ENCODE measurements at places on chromosomes 16 and 17.

- no peak for DNase-seq
Observed at GRCh38 chr17:67578142-67578457, 139.6 kb upstream of the NOL11 start.

- DNase-seq: peak; percentile 46
Observed at GRCh38 chr17:73770115-73770848, 126.0 kb upstream of the SDK2 start.

GRCh38 chr16:4386451-4386805 is 14.8 kb downstream of the VASN start:
- DNase-seq: no peak

GRCh38 chr16:73032541-73033270 is 15.2 kb downstream of the ZFHX3 start:
- DNase-seq: no peak

DNA sequence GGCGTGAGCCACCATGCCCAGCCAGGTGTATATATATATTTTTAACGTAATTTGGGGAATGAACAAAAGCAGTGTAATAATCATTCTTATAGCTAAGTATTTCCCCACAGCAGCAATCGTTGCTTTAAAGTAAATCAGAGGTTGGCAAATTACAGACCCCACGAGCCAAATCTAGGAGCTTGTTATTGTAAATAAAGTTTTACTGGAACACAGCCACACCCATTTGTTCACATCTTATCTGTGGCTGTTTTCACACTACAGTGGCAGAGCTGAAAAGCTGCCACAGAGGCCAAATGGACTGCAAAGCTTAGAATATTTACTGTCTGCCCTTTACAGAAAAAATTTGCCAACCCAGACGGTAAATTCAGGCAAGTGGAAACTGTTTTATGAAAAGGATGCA is 50.8 kb downstream of the RAB11FIP4 start:
- DNase-seq: no peak

GRCh38 chr16:19137201-19138128 is 23.7 kb downstream of the ITPRIPL2 start:
- DNase-seq: no peak

GRCh38 chr16:67000384-67001351 is 12.3 kb downstream of the CES4A start:
- no peak for DNase-seq

DNA sequence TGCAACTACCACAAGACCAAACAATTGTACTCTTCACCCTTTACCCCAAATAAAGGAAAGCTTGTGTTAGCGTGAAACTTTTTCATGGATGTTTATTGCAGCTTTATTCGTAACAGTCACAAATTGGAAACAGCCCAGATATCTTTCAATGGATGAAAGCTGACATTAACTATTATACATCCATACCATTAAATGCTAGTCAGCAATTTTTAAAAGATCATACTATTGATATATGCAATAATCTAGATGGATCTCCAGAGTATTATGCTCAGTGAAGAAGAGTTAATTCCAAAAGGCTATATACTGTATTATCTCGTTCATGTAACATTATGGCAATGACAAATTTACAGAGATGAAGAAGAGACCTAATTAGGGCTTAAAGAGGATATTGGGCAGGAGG is 1491.2 kb upstream of the CDH8 start:
- DNase-seq: no peak

GRCh38 chr16:11621920-11622651 is 35.4 kb upstream of the LITAF start:
- DNase-seq: no peak

DNA sequence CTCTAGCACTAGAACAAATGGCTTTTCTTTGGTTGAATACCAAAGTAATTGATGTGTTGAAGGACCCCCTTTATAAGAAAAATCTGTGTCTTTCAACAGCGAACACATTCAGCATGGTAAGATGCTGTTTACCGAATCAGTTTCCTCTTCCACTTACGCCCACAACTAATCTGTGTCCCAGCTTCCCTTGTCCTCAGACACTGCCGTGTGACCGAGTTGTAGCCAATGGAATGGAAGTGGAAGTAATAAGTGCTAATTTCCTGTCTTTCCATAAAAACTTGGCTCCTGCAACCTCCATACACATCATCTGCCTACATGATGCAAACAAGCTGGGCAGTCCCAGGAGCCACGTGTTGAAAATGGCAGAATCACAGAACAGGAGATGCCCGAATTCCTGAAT is 10.4 kb downstream of the CDIPT start:
- DNase-seq: peak; percentile 44

DNA sequence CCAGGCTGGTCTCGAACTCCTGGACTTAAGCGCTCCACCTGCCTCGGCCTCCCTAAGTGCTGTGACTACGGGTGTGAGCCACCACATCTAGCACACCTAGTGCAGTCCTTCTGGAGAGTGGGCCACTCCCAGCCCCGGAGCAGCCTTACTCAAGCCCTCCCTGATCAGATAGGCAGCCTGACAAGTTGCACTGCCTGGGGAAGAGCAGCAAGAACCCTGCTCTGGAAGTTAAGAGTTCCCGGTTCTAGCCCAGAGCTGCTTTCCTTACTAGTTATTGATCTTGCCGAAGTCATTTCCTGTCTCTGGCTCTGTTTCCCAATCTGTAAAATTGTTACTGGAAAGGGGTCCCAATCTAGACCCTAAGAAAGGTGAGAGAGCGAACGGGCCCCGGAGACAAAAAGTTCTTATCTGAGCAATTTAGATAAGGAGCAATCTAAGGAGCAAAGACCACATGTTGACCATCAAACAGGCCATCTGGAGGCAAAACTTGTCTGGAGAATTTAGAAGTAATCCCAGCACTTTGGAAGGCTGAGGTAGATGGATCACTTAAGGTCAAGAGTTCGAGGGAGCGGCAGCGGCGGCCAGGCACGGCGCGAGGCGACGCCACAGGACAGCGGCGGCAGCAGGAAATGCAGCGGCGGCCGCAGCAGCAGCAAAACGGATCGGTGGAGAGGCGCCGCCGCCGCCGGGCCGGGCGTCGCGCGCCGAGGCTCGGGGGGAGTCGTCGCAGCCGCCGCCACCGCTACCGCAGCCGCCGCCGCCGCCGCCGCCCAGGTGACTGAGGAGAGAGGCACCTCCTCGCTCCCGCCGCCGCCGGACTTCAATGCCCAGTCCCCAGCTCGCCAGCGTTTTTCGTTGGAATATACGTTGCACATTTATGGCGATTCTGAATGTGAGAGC is 4.3 kb upstream of the NAGLU start:
- DNase-seq: no peak

DNA sequence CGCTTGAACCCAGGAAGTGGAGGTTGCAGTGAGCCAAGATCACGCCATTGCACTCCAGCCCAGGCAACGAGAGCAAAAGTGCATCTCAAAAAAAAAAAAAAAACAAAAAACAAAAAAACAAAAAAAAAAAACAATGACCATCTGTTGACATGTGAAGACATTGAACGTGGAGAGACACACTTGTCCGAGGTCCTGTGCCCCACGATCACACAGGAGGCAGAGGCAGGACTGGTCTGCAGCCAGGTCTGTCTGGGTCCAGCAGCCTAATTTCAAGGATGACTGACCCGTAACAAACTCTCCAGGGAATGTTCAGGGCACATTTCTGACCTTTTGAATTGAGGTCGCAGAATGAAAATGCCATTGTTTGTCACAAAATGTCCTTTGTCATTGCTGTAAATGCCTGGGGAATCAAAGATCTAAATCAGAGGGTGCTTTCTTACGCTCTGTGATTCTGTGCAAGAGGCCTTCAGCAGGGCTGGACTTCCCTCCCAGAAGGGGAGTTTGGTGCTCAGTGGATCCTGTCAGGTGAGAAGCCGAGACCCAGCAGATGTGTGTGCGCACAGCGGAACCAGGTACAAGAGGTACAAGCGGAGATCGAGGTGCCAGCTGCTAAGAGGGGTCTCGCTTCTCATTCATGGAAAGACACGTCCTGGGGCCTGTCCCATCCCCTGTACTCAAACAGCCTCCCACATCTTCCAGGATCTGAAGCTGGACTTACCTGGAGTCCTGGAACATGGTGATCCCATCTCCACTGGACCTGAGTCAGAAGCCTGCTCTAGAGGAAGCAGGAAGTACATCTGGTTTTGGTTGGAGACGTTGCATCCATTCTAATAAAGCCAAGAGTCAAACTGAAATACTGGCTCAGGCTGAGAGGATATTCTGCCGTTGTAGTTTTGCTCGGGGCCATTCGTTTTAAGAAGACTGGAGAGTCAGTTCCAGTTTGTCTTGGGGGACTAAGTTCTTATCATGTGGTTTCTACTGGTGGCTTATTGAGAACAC is 95.8 kb downstream of the IRF8 start:
- no peak for DNase-seq

DNA sequence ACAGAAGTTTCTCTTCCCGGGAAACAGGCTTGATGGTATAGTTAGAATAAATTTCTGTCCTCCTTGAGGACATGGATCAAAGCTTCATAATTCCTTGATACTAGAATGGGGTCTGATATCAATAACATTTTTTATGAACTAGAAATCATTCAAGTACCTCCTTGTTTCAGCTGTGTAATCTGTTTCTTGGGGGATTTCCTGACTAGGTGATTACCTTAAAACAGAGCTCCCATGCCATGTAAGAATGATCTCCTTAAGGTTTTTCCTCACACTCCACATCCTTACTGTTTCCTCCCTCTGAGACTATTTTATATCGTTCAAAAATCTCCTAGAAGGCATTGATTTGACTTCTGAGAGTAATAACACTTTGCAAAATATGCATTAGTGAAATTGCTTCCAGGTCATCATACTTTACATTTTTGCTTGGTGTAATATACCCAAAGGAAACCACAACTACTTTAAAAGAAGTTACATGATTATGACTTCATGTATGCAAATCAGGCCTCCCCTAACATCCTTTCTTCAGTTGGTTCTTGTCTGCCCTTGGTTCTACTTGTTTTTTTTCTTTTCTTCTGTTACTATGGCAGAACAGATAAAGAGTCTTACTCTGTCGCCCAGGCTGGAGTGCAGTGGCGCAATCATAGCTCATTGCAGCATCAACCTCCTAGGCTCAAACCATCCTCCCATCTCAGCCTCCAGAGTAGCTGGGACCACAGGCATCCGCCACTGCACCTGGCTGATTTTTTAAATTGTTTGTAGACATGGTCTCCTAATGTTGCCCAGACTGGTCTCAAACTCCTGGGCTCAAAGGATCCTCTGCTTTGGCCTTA is 388.8 kb downstream of the ZFHX3 start:
- no peak for DNase-seq

DNA sequence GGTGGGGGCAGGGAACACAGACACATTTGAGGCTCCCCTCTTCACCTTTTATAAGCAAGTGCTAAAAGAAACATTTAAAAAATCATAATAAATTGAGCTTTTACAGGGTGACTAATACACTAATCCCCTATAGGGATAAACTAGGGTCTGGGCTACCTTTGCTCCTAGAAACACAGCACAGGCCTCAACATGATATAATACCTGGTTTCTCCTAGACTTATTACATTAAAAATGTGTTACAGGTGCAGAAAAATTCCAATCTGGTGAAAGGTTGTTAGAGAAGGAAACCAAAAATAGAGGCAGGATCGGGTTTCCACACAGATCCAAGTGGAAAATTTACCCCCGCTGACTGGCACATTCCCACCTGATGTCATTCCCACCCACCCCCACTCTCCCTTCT is 124.7 kb upstream of the NOG start:
- DNase-seq: no peak

GRCh38 chr17:4764595-4764994 is 7.1 kb upstream of the TM4SF5 start:
- no peak for DNase-seq
